ENCODE measurements at places on chromosomes 7 and 10.
A peak's percentile ranks its signal among the peaks of the same experiment; 100 is the strongest.

- DNase-seq = no peak
Measured at GRCh38 chr10:97673736-97674525, 13.1 kb downstream of the AVPI1 start.

DNA sequence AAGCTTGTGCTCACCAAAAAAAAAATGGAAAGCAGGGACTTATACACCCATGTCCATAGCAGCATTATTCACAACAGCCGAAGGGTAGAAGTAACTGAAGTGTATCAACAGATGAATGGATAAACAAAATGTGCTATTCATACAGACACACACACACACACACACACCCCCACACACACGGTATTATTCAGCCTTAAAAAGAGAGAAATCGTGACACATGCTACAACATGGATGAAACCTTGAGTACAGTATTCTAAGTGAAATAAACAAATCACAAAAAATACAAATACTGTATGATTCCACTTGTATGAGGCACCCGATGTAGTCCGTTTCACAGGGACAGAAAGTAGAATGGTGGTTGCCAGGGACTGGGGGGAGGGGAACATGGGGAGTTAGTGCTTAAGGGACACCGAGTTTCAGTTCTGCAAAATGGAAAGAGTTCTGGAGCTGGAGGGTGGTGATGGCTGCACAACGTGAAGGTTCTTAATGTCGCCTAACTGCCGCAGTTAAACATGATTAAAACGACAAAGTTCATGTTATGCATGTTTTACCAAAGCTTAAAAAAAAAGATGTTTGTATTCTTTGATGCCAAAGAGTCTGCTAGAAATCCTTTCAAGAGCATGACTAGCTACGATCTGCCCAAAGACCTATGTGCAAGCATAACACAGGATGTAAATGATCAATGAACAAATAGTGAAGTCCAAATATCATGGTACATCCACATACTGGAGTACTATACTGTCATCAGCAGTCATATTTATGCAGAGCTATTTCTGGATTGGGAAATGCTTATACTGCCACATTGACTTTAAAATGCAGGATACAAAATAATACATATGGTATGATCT, 7.2 kb downstream of the TNS3 start:
- DNase-seq = no peak

- peak; percentile 31 for DNase-seq
Measured at GRCh38 chr10:17003151-17003550, 126.5 kb downstream of the CUBN start.

DNA sequence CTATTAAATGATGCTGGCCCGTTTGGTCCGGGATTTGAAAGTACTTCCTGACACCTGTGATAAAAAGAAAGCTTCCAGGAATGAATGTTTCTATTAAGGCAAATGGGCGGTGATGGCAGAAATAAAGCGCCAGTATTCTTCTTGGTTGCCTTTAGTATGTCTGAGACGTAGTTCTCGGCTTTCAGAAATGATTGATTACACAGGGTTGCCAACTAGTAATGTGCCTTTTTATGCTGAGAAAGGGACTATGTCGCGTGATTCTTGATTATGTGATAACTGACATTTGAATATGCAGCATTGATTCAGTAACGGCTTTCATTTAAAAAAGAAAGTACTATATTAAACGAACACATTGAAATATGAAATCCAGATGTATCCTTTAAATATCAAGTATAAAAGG, 13.9 kb downstream of the ZRANB1 start:
- DNase-seq = no peak

DNA sequence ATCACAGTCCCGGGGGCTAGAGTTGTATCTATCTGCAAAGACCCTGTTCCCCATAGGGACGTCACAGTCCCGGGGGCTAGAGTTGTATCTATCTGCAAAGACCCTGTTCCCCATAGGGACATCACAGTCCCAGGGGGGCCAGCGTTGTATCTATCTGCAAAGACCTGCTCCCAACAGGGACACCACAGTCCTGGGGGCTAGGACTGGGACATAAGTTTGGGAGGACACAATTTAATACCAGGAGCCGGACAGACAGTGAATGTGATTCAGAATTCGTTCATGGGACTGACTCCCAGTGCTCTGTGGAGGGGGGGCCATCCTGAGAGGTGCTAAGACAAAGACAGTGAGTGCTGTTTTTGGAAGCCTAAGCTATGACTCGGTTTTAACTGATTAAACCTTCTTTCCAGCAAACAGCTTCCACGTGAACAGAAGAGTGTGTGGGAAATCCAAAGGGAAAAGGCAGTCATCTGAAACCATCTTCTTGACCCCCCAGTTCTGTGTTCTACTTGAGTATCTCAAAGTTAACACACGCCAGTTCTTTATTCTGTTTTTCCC, 153.0 kb downstream of the DIP2C start:
- no peak for DNase-seq

- DNase-seq = no peak
Measured at GRCh38 chr7:134866617-134867016, 87.2 kb downstream of the CALD1 start.

DNA sequence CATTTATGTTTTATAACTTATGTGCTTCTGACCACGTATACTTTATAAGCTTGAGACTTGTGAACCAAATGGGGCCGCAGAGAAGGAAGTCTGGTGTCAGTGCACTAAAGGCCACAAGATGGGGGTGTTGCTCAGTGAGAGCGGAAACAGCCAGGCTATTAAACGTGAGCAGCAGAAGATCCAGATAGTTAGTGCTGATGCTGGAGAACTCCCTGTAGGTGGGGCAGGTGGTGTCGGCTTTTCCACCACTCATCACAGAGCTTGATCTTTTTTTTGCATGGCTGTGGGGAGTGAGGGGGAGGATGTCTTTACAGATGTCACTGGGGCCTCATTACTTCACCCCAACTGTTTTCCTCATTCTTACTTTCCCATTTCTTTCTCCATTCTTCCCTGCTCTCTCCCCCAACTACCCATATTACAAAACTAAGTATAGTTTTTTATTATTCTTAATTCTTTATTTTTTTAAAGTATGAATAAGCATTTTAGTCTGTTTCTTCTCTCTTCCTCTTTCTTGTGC, 34.7 kb downstream of the ACADSB start:
- peak; percentile 12 for DNase-seq

DNA sequence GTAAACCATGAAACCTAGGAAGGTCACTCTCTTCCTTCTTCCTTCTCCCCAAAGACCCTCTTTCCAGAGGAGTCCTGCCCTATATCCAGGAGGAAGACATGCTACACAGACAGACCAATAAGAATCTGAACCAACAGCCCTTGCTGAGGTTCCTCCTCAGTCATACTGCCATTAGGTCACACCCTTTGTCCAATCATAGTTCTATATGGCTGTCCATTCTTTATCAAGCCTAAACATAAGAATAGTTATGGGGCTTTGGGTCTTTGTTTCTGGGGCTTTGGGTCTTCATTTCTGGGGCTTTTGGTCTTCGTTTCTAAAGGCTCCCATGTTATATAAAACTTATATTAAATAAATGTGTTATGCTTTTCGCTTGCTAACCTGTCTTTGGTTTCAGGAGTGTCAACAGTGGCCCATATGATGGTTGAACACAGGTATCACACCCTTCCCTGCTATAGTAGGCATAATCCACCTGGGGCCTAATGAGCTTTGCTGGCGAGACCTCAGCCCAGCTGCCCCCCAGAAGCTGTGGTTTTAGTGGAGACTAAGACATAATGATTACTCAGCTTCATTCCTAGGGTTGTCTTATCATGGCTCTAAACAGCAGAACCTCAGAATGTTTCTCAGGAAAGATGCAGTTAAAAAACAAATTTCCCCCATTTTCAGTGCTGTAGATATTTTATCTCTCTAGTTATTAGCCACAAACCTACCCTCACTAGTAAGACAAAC, 91.6 kb downstream of the ELMO1 start:
- DNase-seq = no peak

DNA sequence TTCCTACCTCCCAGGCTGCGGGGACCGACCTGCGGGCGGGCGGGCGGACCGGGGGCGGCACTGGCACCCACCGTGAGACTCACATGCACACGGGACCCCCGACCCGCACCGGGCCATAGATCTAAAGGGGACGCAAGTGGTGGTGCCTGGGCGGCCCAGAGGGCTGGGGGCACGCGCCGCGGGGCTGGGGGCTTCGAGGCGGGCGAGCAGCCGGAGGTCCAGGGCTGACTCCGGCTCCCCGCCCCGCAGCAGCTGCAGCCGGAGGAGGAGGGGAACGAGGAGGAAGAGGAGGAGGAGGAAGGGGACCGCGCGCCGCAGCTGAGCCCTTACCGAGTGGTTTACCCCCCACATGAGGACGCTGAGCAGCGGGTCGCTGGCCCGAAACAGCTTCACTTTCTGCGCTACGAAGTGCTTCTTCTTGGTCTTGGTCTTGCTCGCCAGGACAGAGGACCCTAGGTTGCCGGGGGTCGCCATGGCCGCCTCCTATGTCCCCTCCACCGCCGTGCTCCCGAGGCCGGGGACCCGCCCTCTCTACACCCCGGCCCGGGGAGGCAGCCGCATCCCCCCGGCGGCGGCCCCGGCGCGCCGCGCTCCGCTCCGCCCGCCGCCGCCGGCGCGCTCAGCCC, 412 bp downstream of the PIP4K2A start:
- DNase-seq = peak; percentile 41

DNA sequence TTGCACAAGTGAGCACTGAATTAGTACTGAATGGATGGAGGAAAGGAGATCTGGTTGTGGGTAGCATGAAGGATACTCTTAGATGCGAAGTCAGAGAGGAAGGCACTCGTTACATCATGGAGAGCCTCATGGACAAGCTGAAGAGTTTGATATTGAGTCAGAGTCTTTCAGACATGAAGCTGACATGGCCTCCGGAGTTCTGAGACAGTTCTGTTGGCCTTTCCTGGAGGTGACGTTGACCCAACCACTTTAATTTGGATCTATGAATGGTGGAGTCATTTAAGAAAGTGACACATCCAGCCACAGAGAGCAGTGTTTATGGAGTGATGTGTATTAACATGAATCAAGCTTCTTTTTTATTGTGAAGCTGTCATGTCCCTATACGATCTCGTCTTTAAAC, 286.3 kb upstream of the CDC14C start:
- DNase-seq = no peak

DNA sequence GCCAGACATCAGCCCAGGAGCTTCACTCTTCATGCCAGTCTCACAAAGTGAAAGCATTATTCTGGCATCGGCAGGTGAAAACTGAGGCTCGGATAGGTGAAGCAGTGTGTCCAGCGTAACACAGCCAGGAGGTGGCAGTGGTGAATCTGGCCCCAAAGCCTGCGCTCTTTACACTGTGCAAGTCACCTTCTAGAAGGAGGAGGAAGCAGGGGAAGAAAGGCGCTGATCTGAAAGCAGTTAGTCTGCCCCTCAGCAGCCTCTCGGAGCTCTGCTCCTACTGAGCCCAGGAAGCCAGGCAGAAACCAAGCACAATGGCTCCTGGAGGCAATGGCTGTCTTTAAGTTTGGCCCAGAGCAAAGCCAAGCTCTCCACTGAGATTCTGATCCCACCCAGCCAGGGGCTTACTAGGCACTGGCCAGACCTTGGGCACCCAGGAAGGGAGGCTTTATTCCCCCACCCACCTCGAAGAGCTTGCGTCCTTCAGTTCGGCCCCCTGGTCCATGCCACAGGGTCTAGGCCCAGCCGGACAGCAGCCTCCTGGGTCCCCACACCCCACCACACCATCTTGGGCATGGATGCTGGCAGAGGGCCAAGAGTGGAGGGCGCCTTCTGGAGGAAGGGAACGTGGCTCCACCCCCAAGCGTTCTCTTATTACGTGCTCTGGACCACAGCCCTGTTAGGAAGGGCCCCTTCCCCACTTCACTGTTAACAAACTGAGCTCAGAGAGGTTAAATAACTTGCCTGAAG, 104.5 kb downstream of the GRID1 start:
- DNase-seq = no peak

DNA sequence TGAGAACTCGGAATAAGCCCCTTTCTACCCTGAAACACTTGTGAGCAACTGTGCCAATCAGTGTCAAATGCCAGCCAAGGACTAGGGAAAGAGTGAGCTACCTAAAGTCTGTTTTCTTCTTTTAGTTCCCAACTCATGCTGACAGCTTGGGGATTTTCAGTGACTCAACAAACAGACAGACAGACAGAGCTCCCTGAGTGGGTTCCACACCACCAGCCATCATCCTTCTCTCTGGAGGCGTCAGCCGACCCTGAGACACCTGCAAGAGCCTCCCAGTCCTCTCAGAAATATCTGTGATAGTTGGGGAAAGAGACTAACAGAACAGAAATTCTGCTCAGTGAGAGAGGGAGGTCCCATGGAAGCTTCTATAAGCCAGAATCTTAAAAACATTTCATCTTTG, 49.5 kb downstream of the GATA3 start:
- no peak for DNase-seq

DNA sequence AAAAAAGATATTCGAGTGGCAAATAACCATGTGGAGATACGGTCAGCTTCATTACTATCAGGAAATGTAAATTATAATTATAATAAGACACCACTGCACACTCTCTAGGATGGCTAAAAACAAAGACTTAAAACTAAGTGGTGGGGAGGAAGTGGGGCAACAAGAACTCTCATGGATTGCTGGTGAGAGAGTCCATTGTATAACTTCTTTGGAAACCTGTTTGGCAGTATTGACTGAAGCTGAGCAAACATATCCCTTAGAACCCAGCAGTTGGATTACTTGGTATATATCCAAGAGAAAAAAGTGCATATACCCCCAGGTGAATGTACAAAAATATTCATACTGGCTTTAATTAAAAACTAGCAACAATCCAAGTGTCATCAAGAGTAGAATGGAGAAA, 133.7 kb upstream of the CTBP2 start:
- no peak for DNase-seq

GRCh38 chr7:106017657-106018056, 54.6 kb downstream of the CDHR3 start:
- no peak for DNase-seq

- DNase-seq = no peak
Measured at GRCh38 chr10:116059320-116059719, 213.7 kb downstream of the GFRA1 start.

DNA sequence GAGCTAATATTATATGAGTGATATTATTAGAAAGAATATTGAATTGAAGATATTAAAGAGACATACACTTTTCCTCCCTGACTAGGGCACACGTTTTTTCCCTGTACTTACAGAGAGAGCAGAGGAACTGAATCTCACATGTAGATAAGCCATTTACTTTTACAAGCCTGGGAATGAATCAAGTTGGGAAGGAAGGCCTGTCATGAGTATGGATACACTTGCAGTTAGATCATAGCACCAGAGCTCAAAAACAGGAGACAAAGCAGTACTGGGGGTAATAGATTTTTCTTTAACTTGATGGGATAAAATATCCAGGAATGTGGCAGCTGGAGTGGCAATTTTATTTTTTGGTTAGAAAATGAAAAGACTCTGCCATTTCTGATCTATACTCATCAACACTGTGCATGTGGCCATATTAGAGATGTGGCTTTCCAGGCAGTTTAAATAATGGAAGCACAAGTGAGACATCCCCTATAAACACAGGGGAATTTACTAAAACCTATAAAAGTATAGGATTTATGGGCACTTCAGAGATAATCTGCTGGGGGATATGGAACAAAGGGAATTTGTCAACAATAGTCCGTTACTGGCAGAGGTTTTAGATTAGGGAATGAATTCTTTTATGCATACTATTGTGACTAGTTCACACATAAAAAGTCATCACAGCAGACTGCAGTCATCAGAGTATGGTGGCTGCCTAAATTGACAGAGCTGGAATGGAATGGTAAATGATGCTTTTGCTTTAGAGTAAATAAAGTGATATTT, 657.7 kb upstream of the MBL2 start:
- DNase-seq = no peak

Data from stimulated activated CD4-positive, alpha-beta T cell treated with anti-CD3 and anti-CD28 coated beads, Interleukin-12 subunit alpha, Interleukin-12 subunit beta, amount 100 ng/mL, for 4 hours (primary cell).